Subcutaneous adipose tissue (tissue), 4 donors: ENCODE measurements at places on chromosomes 11 and 22. TPM values are rescaled to one million over a fixed set of nuclear protein-coding genes. Genes with fewer than 3 reads are reported as not detected.

Gene SVIP
- total RNA-seq, result 3.1 TPM

Gene TEX54
- total RNA-seq, result not detected

Gene FOLH1
- total RNA-seq, result not detected

Gene P2RY6
- total RNA-seq, result 0.38 TPM

Gene BEST1
- 8.1 TPM for total RNA-seq

Gene LMO1
- not detected for total RNA-seq

Gene DLAT
- total RNA-seq, result 29.5 TPM

Gene HDAC10
- total RNA-seq, result 10.4 TPM

Gene SAAL1
- total RNA-seq, result 15.6 TPM

Gene YIF1A
- 57.5 TPM for total RNA-seq

Gene SPDYC
- not detected for total RNA-seq

Gene HORMAD2
- total RNA-seq, result not detected

Gene NDUFC2
- total RNA-seq, result 88.4 TPM
